ENCODE measurements at places on chromosomes 5 and 9.
A peak's percentile ranks its signal among the peaks of the same experiment; 100 is the strongest.

- no peak for DNase-seq
These were observed 4.0 kb upstream of the PRRC1 start for GRCh38 chr5:127513408-127513970.

DNA sequence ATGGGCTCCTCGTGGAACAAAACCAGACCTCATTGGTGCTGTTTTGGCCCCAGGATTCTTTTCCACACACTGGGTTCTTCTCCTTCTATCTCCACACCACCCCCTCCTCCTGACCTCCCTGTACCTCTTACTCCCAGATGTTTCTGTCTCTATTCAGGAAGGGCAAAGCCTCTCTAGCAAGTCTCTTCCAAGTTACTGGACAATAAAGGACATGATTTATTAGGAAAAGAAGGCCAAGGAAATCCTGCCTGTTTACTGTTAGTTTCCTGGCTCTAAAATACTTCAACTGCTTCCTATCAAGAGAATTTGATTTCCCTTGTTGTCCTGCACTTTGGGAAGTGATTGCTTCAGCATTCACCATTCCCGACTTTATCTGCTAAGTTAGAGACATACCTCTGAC lies 262.0 kb downstream of the SAXO1 start:
- DNase-seq = no peak

- no peak for DNase-seq
These were observed 264.1 kb downstream of the MLLT3 start for GRCh38 chr9:20358207-20358606.

DNA sequence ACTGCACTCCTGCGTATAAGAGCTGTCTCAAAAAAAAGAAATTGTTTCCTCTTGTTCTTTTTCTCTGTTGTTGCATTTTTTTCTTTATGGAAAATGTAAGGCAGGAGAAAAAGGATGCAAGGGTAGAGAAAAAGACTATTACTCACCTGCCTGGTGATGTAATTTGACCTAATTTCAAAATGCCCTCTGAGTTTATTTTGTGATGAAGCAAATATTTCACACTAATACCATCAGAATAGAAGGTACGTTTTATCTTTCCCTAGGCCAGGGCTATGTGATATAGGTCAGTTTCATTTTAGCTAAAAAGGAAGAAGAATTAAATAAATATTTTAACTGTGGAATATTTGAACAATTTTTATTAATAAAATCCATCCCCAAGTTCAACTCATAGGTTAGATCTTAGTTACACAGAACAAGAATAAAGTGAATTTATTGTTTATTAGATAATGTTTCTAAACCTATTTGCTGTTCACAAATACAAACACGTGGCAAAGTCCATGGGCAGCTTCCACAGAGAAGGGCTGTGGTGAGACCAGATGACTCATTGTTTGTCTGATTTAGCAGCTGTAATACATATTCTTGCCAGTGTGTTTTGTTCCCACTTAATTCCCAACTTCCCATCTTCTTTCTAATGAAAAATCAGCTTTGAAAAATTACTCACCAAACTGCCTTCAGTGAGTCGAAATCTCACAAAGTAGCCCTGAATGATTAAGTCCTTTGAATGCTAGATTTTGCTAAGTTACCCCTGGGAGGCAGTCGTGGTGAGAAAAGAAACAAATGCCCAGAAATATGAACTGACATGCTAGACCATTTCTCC lies 52.8 kb upstream of the CCDC112 start:
- DNase-seq = no peak

- no peak for DNase-seq
These were observed 17.3 kb upstream of the XPA start for GRCh38 chr9:97714435-97714834.

DNA sequence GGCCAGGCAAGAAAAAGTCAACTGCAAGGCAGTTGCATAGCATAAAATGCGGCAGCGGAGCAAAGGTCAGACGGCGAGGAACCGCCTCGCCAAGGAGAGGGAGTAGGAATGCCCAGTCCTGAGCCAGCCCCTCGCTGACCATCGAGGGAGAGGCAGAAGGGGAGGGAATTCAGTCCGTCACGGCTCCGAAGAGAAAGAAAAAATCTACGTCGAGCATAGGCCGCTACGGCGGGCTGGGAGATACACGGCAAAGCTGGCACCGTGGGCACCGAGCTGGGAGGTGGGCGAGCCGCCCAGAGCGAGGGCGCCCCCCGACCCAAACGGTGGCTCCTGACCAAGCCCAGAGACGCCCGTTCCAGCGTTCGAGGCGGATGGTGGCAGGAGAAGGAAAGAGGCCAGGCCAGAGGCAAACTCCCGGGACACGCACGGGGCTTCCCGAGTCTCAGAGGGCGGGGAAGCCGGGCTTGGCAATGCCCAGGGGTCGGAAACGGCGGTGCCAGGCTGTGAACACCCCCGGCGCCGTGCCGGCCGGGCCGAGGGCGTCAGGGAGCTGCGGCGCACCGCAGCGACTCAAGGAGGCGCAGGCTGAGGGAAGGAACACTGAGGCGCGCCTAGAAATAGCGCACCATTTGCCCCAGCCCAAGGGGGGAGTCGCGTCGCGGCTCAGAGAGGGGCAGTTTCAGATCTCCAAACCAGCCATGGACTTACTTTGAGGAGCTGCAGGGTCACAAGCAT lies 518 bp downstream of the SPRY4 start:
- DNase-seq = peak; percentile 2

- no peak for DNase-seq
These were observed 76.5 kb downstream of the NR6A1 start for GRCh38 chr9:124694414-124695279.

DNA sequence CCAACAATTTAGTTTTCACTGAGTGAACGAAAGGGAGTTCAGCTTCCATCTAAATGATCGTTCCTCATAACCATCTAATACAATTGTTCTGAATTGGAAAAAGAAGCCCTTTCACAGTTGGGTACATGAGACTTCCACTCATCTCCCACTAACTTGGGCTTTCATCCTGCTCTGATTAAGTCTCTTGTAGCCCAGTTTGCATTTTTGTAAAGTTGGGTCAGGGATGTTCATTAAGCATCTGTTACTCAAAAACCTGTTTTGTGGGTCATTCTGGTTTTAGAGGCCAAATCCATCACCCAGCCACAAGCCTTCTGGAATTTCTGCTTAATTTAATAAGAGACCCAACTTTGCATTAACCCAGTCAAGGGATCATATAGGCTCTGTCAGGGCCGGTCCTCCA lies 385.3 kb downstream of the BNC2 start:
- DNase-seq = no peak

- no peak for DNase-seq
These were observed 81.1 kb upstream of the RAI14 start for GRCh38 chr5:34574936-34575467.

Data from T-helper 22 cell (primary cell).